ENCODE measurements at places on chromosomes 12 and 14.

DNA sequence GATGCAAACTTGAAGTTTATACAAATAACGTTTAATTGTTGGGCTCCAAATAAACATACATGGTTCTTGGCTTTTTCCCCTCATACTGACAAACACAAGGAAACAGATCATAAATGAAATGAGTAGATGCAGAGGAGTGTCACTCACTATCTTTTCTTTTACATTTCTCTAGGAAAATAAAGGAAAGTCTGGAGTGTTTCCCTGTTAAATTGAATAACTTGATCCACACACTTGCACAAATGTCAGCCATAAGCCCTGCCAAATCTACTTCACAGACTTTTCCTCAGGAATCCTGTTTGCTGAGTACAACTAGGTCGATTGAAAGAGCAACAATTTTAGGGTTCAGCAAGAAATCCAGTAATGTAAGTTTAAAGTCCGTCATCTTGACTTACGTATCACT, 175.3 kb downstream of the PLCZ1 start:
- DNase-seq = no peak

DNA sequence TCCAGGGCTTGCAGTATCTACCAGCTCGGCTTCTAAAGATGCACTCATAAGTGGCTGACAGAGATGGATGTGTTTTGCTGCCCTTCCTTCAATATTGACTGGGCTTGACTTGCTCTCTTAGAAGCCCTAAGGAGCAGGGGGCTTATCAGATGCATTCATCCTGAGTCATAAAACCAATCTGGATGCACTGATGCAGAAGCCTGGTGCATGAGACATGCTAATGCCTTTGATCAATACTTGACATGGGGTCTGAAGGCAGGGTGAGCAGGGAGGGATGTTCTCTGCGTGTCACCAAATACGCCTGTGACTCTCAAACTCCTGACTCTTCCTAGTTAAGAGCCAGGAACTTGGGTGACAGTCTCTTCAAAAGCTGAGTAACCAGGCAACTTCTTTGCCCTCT, 77.8 kb upstream of the HSPB8 start:
- DNase-seq = no peak

DNA sequence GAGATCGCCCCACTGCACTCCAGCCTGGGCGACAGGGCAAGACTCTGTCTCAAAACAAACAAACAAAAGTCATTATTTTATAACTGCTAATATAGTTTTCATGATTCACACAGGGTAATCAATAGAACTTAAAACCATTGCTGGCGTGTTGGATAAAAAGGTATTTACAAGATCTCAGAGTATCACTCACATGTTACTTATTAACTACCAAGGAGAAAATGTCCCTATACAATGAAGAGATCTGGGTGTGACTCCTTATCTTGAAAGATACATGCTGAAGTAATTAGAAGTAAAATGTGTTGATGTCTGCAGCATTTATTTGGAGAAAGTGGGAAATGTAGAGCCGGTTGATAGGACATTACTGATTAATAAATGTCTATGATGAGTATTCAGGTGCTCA, 57.3 kb upstream of the PIK3C2G start:
- DNase-seq = no peak

DNA sequence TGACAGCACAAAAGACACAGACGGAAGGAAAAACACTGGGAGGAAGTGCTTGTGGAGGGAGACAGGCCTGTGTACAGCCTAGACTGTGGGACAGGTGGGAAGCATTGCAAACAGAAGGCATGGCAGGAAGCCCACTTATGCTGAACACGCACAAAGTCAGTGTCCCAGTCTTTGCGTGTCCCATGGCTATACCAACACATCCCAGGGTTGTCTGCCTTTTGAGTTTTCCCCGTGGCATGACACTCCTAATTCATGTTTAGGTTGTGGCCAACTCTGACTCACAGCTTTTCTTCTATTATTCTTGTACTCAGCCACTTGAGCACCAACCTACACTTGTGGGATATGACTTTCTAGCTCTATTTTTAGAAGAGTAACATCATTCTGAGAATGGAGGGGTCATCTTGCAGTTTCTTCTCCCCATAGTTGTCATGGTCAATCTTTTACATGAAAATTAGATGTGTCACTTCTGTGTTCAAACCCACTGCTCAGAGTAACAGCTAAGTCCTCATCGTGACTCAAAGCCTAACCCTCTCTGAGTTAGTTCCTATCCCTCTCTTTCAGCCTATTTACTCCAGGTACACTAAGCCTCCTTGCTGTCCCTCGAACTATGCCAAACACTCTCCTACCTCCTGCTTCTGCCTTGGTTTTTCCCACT, 27.5 kb upstream of the JPH4 start:
- no peak for DNase-seq

- no peak for DNase-seq
These were observed 168.1 kb upstream of the PARP11 start for GRCh38 chr12:4041187-4041885.

DNA sequence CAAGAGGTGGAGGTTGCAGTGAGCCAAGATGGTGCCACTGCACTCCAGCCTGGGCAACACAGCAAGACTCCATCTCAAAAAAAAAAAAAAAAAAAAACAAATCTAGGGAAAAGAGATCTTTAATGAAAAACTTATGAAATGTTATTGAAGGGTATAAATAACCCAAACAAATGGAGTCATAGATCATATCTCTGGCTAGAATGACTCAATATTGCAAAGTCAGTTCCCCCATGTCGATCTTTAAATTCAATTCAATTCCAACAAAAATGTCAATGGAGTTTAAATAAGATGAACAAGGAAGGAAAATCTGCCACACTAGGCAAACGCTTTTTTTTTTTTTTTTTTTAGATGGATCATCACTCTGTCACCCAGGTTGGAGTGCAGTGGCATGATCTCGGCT, 78.7 kb downstream of the R3HDM2 start:
- no peak for DNase-seq

GRCh38 chr14:104800015-104800770, 708 bp upstream of the ZBTB42 start:
- peak; percentile 63 for DNase-seq

DNA sequence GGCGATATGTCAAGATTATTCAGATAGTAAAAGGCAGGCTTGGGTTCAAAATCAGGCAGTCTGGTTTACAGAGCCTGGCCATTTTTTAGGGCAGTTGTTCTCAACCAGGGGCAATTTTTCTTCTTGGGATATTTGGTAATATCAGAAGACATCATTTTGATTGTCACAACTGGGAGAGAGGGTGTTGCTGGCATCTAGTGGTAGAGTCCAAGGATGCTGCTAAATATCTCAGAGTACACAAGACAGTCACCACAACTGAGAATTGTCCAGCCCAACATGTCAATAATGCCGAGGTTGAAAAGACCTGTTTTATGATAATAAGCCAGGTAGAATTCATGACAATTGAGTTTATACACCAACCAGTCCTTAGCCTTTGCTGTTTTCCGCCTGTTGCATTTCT, 733.9 kb downstream of the NRXN3 start:
- DNase-seq = no peak

- no peak for DNase-seq
These were observed 368.0 kb downstream of the ALG10 start for GRCh38 chr12:34390171-34390841.

GRCh38 chr12:110676171-110676570, 12.7 kb downstream of the HVCN1 start:
- no peak for DNase-seq

DNA sequence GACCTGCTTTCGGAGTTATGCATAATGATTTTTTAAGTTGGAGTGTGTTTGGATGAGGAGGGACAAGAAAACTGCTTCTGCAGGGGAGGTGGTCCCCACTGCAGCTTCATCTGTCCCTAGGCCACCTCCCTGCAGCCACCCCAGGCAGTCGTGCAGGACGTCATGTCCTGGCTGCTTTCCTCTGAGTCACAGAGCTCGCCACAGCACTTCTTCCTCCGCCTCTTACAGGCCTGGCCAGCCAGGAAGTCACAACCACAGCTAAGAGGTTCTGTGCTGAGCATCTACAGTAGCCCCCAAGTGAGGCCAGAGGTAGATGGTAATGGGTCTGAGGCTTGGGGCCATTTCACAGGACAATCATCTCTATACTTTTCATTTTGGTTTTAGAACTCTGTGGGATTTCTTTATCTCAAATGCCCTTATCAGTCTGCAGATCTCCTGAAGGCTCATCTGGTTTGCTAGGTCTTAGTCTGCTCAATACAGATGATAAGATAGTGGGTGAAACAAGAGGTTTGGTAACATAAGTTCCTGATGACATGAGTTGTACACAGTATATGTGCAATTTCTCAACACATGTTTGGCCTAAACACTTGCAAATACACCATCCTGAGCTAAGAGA, 106.4 kb downstream of the ARF6 start:
- no peak for DNase-seq

- DNase-seq = no peak
These were observed 71.5 kb downstream of the RIMBP2 start for GRCh38 chr12:130644566-130644965.

- DNase-seq = no peak
These were observed 64.4 kb downstream of the TGFB3 start for GRCh38 chr14:75917322-75917945.

GRCh38 chr12:49304161-49304560, 9.2 kb downstream of the PRPH start:
- no peak for DNase-seq

GRCh38 chr12:10400829-10401228, 8.7 kb downstream of the KLRC4 start:
- no peak for DNase-seq

- no peak for DNase-seq
These were observed 39.0 kb downstream of the PAX9 start for GRCh38 chr14:36700651-36701050.

DNA sequence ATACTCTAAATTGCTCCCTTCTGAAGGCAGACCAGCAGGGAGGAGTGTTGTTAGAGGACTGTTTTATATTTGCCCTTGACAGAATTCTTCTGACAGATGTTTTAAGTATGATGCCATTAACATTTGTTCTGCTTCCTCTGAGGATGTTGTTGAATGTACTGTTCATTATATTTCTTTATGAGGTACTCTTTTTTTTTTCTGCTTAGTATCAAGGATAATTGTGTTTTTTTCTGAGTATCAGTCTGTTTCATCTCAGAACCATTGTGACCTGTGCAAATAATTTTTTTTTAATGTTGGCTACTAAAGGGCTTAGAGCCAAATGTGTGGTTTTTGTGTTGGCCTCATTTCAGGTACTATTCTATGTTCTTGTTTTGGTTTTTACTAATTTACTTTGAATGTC, 10.6 kb downstream of the METAP2 start:
- no peak for DNase-seq

- no peak for DNase-seq
These were observed 19.7 kb downstream of the SYCP3 start for GRCh38 chr12:101719566-101719965.

DNA sequence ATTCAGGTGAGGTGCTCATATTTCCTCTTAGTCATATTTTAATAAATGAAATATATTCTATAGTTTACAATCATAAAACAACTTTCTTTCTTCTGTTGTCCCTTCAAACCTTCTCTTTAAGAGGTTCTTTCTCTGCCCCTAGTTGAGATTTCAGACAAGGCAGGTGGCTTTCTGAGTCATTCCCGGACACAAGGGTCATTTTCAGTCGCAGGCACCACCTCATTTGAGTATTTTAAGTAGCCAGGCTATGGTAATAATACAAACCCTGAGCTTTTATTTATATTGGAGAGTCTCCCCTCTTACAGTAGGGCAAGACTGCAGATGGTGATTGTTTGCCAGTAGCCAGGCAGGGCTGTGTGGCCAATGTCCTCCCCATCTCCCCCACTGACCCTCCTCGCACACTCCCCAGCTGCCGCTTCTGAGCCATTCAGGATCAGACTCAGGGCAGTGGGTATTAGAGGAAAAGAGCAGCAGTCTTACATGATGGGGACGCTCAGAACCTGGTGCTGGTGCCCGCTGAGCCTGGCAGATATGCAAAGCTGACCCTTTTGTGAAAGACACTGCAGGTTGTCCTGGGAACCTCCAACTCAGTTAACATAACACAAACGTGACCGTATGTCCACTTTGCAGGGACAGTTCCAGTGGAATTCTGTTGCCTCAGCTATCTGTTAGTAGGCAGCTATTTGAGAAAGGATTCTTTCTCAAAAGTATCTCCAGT, 101.1 kb upstream of the BCL2L14 start:
- no peak for DNase-seq

DNA sequence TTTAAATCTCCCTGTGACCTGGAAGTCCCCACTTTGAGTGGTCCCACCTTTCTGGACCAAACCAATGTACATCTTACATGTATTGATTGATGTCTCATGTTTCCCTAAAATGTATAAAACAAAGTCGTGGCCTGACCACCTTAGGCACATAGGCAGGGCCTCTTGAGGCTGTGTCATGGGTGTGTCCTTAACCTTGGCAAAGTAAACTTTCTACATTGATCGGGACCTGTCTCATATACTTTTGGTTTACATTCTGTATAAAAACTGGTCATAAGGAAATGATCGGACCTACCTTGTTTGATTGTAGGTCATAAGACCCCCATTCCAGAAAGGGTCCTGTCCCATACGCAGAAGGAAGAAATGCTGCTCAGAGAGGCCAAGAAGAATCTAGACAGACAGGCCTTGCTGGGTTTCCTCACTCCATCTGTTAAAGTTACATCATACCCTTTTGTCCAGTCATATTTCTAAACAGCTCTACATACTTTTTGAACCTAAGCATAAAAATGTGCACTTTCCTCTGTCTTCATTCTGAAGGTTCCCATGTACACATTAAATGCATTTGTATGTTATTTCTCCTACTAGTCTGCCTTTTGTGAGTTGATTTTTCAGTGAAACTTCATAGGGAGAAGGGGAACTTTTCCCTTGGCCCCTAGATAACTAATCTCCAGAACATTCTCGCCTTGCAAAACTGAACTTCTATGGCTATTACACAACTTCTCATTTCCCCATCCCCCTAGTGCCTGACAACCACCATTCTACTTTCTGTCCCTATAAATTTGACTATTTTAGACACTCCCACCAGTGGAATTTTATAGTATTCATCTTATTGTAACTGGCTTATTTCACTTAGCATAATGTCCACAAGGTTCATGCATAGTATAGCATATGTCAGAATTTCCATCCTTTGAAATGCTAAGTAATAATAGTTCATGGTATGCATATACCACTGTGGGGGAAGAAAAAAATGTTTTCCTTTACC, 30.2 kb upstream of the CPM start:
- no peak for DNase-seq

DNA sequence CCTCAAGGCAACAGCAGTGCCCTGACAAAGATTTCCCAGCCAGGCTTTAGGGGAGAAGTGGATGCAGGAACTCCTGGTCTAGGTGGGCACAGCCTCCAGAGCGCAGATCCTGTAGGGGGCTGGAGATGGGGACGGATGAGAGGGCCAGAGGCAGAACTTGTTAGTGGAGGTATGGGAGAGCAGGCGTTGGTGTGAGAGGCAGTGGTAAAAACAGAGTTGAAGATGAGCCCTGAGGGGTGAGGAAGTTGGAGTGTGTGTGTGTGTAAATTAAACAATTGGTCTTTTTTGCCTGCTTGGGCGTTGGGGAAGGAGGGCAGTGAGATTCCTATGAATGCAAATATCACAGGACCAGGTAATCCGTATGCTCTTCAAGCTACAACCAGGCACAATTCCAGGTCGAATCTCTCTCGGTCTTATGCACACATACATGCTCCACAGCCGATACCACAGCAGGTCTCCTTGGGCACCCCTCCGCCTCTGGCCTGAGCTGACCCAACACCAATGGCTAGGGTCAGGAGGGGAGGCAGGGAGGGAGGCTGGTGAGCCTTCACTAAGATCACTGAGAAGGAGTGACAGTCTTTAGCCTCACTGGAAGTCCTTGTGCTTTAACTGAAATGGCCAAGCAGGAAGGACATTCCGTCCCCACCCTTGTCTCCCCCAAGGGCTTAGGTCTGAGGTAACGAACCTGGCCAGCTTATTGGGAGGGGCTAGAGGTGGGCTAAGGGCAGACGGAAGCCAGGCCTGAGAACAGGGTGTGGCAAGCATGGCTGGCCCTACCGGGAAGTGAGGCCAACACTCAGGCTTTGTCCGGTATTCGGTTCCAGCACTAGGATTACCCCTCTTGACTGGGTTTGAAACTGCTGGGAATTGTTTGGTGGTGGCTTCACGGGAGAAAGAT, 1.5 kb upstream of the KRT7 start:
- DNase-seq = no peak
